Effector CD8-positive, alpha-beta T cell (primary cell): ENCODE measurements at places on chromosomes 5 and 9.

DNA sequence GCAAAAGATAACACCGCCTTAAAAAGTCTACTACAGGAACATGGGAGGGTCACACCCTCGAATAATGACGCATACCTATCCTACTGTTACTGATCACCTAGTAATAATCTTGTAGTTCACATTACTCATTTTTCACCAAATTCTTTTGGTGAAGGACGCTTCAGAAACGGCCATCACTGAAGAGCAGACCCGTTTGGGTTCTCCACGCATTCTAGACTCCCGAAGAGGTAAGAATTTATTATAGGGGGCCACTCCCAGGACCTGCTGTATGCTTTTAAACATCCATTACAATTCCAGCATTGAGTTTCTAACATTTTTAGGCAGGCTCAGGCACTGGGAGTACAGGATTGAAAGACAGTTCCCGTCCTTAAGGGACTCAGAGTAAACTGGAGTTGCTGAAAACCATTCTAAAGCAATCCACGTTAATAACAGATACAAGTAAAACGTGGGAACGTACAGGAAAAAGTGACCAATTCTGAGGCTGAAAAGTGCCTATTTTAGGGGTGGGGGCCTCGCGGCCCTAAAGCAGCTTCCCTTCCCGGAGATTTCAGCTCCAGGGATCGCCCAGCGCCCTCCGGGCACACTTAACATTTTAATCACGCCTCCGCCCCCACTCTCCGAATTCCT, at the start of gene FER:
Gene FER, plus strand, starts transcription at position 124 of the 627 bp plus-strand sequence. CDS start 50,286 bp downstream, outside the sequence.
- peak; percentile 7 for DNase-seq

GRCh38 chr9:2718698-2719033, 1.4 kb downstream of the KCNV2 start:
- DNase-seq: no peak

- DNase-seq: no peak
Observed at GRCh38 chr9:132055756-132056155, 23.9 kb downstream of the MED27 start.

GRCh38 chr9:131735238-131736128, 4.4 kb downstream of the RAPGEF1 start:
- no peak for DNase-seq

GRCh38 chr5:108028412-108028811, 353.5 kb downstream of the FBXL17 start:
- no peak for DNase-seq

DNA sequence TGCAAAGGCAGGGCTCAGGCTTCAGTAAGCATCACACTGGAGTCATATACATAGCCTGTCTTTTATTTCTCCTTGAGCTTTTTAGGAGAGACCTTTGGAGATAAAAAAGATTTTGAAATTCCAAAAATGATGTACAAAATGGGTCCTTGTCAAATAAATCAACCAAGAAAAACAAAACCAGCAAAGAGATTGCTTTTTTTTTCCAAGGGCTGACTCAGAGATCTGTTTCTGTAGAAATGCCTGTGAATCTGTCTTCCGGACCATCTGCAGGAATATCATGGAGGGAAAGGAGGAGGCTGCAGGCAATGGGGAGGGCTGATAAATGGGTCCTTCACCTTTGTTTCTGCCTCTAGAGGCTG, 77.4 kb downstream of the SLIT3 start:
- DNase-seq: no peak

- DNase-seq: no peak
Observed at GRCh38 chr5:68071736-68072135, 143.8 kb upstream of the PIK3R1 start.

DNA sequence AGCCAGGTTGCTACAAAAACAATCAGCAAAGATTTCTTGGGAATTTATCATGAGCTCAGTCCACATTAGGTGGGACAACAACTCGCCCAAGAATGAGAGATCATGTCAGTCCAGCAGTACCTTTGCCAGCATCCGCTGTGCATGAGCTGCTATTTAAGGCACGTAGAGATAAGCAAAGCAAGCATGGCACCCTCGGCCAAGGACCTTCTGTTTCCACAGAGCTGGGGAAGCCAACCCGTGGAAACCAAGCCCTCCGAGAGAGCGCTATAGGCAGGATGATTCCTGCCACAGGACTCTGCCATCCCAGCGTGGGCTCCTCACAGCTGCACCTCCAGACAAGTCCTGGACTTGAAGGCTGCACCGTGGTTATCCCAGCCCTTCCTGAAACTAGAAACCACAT, 189.5 kb upstream of the PPP1R26 start:
- no peak for DNase-seq

- no peak for DNase-seq
Observed at GRCh38 chr5:113064806-113065205, 88.2 kb downstream of the DCP2 start.

GRCh38 chr5:60055168-60055567, 161.6 kb upstream of the PDE4D start:
- no peak for DNase-seq

DNA sequence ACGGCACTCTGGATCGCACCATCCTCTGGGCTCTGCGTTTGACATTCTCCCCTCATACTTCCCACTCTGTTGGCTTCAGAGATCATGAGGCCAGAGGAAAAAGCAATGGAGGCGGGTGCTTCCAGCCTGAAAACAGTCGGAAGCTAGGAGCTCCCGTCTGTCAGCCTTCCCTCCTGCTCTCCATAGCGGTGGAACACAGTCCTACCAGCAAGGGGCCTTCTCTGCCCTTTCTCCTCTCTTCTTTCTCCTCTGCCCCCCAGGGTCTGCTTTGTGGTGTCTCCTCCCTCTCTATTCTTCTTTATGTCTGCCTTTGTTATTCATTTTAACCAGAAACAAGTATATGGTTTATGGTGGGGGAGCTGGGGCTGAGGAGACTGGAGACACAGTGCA, 152.5 kb upstream of the NFIB start:
- no peak for DNase-seq

DNA sequence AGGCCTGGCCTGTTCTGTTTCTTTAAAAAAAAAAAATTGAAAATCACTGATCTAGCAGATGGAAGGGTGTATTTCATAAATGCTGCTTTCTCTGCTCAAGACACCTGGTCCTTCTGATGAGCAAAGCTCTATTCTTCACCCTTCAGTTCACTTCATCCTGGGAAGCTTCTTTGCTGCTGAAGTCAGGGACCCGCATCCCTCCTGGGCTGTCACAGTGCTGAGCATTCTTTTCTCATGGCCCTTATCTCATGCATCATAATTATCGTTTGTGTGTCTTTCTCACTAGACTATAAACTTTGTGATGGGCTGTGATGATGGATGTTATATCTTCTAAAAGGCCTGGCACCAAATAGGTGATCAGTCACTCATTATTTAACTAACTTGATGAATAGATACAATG, 461.0 kb downstream of the GADD45G start:
- DNase-seq: no peak

DNA sequence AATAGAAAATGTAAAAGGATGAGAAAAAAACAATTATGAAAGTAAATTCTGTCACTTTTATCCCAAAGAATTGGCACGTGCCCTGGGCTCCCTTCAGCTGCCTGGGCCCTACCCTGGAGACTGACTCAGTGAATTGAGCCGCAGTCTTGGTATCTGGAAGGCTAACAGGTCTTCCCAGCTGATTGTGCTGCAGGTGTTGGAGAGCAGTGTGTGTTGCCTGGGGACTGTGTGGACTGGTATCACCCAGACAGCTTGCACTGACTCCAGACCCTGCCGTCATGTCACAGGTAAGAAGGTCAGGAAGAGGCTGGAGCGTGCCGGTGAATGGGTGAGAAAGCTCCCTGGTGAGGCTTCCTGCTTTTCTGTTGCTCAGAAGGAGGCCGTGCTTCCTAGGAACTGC, 83.3 kb downstream of the AOPEP start:
- DNase-seq: no peak

DNA sequence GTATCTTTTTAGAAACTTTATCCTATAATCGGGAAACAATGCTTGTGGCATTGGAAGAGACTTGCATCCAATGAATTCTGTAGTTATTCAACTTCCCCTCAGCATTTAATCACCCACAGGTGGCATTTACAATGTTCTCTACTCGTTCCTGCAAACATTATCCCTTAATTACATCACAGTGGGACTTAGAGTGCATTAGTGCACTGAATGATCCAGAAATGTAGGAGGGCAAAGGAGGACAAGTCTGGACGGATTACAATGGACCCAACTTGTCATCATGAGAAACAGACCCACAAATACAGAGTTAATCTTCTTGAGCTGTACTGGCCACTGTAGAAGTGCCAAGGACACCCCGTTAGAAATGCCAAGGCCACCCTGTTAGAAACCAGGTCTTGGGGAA, 129.1 kb downstream of the DOCK8 start:
- DNase-seq: no peak

DNA sequence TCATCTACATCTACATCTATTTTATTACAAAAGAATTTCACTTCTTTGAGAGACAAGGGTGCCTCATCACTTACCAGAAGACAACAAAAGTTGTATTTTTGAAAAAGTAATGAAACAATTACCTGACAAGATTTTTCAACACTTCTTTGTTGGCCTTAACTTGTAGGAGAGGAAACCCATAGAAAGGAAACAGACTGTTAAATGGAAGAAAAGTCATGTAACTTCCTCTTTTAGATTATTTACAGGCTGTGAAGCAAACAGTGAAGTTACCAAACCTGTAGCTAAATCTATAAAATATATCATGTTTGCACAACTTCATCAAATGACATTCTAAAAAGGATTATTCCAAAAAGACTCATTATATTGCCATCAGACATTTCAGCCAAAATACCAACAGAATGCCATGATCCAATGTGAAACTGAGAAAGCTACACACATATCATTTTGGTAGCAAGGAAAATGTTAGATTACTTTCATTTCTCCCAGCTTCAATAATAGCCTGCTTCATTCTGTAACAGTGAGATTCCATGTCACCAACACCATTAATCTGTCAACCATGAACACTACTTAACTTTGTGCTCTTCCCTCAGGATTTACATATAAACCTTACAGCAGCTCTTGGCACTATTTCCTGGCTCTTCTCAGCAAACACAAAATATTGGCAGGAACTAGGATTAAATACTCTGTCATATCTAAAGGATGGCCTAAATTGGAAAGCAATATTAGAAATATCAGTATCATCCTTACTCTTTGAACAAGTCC, 122.5 kb downstream of the MCTP1 start:
- DNase-seq: no peak

- DNase-seq: no peak
Observed at GRCh38 chr5:66981266-66982055, 215.1 kb downstream of the CD180 start.

DNA sequence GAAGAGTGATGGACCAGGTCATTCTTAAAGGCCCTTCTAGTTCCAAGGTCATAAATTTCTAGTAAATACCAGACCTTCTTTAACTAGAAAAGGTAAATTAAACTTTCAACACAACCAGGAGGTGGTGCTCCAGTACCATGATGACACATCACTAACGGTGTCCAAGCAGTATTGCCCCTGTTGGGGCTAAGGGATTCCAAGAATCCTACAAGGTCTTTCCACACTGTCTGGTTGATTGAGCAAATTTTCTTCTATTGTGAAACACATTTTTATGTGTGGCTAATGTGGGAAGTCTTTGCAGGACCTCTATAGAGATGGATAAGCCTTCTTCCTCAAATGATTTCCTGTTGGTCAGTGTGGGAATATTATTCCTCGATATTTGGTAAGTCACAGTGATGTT, 459.6 kb upstream of the PAPPA start:
- no peak for DNase-seq

DNA sequence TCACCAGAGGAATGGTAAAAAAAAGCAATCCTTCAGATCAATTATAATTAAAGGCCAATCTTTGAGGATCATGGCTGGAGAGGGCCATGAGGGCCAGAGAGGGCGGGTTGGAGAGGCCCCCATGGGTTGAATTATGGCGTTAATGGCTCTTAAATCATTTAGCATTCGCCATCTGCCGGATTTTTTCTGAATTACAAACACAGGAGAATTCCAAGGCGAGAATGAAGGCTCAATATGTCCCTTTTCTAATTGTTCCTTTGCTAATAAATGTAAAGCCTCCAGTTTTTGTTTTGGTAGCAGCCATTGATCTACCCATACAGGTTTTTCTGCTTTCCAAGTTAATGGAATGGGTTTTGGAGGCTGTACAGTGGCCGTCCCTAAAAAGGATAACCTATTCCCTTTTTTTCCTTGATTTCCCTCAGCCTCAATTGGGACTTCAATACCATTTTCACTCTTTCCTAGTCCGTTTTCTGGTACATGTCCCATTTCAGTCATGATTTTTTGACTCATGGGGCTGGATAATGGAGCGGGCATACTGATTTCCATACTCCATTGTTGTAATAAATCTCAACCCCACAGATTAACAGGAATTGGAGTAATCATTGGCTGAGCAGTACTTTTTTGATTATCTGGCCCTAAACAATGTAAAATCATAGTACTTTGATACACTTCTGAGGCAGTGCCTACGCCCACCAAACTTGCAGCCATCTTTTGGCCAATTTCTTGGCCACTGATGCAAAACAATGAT, 6.7 kb upstream of the TMEM141 start:
- DNase-seq: no peak

DNA sequence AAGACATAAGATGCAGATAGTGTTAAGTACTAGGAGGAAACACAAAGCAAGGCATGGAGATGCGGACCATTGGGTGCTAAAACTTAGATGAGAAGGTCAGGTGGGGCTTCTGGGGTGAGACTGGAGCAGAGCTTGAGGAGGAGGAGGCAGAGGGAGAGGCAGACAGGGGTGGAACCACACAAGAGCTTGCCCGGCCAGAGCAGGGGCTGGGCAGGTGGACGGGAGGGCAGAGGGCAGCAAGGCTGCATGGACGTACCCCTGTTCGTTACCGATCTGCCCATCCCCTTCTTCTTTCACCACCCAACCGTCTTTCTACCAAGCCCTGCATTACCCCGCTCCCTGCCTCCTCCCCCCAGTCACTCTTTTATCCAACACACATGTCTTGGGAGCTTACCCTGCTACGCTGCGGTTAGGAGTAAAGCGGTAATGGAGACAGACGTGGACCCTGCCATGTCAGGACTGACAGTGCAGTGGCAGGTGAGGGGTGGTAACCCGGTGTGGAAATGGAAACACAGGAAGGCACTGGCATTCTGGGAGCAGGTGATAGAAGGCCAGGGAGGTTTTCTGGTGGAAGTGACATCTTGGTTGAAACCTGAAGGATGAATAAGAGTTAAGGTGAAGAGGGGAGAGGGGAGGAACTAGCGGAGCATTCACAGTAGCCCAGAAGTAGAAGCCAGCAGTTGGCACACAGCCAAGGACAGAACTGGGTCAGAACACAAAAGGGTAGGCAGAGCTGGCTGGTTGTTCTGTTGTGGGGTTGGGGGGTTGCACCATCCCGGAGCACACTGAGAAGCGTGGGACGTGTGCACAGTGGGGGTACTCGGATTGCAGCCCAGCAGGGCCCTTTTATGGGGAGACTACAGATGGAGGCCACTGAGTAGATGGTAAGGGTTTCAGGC, 167.2 kb downstream of the CACNA1B start:
- no peak for DNase-seq

GRCh38 chr5:110903966-110904365, 165.2 kb downstream of the SLC25A46 start:
- DNase-seq: no peak

- DNase-seq: no peak
Observed at GRCh38 chr9:131698618-131698985, 41.3 kb downstream of the RAPGEF1 start.

DNA sequence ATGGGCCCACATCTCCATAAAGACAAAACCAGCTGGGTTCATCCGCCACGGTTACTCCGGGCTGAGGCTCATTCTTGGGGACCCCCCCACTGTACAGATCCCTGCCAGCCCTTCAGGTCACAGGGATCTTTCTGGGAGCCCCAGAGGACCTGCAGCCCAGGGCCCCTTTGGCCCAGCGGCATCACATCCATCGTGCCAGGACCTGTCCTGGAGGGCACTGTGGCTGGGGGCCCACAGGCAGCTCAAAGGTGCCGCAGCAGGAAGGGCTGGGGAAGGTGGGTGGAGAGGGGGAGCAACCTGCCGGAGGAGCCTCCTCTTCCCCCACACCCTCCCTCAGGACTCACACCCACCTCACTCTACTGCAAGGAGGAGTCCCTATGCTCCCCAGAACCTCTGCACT, 252.8 kb downstream of the ROR2 start:
- DNase-seq: no peak
